A549 treated with dexamethasone at 1 μM for 4 hours (cell line): ENCODE measurements at places on chromosomes 1 and 21. TPM values are rescaled to one million over a fixed set of nuclear protein-coding genes. Genes with fewer than 3 reads are reported as not detected.

The ERICH3 gene
- total RNA-seq, result not detected in 5 replicates

The LCE1D gene
- total RNA-seq, result not detected in 5 replicates

The EVA1C gene
- total RNA-seq, result 53.6 to 63.2 TPM (median 58.1 TPM) in 5 replicates

The KCNK1 gene
- 16.0 to 24.6 TPM (median 19.6 TPM) in 5 replicates for total RNA-seq

The TMEM51 gene
- 26.4 to 31.1 TPM (median 30.9 TPM) in 5 replicates for total RNA-seq
